ENCODE measurements at places on chromosomes 5 and 9.

- DNase-seq, result no peak
Observed at GRCh38 chr5:128264564-128265360, 181.2 kb downstream of the SLC12A2 start.

- no peak for DNase-seq
Observed at GRCh38 chr9:116365056-116365471, 211.5 kb downstream of the PAPPA start.

- DNase-seq, result no peak
Observed at GRCh38 chr9:109297899-109298298, 23.0 kb downstream of the EPB41L4B start.

GRCh38 chr9:87138128-87139040 lies 191.1 kb upstream of the GAS1 start:
- DNase-seq, result no peak

DNA sequence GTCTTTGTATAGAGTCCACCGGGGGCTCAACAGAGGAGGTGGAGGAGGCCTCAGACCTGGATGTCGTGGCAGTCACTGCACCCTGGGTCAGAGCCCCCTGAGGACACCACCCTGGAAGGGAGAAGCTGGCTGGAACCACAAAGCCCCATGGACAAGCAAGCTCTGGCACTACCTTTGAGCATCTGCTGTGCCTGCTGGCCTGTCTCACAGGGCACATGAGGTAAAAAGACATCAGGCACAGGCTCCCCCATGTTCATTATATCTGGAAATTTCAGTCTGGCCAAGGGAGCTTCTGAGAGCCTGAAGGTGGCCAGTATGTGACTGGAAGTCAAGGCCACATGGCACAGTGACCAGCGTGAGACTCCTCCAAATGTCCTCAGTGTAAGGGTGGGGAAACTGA lies 22.9 kb downstream of the KCNMB1 start:
- no peak for DNase-seq

DNA sequence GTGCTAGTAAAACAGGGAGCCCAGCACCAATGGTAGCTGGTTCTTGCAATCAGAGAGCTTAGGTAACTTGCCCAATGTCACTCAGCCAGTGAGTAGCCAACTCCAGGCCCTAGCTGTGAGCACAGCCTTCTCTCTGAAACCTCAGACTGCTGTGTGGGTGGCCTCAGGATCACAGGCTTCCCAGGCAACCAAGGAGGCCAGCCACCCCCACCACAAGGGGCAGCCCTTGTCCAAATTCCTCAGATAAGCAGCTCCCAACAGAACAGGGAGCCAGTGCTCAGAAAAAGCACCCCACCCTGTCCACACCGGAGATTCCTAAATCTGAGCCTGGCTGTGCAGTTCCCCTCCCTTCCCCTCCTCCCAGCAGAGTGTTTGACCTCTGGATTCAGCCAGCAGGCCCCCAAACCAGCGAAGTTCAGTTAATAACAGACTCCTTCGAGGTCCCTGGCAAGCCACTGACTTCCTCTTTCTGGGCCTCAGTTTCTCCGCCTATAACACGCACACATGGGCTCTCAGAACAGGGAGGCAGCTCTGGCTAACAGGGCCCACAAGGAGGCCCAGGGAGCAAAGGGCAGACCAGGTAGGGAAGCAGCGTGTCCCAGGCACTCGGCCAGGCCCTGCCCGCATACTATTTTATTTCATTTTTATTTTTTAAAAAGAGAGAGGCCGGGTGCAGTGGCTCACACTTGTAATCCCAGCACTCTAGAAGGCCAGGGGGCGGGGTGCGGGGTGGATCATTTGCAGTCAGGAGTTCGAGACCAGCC lies 2.7 kb downstream of the EEIG1 start:
- no peak for DNase-seq

GRCh38 chr9:106102821-106103220 lies 408.5 kb downstream of the TMEM38B start:
- DNase-seq, result no peak

DNA sequence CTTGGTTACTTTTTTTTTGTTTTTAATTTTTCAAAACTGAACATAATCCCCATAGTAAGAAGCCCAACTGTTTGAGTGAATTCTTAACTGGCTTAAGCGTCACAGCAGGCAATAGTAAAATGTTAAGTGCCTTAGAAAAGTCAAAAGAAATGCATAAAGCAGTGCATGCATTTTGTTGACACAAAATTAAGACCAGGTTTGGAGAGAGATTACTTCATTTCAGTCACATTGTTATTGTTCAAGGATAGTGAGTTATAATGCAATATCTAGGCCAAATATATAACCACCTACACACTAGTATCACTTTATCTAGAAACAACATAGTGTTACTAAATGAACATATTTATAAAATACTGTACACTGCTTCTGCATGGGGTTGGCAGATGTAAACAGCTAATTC lies 116.9 kb upstream of the KLF9 start:
- no peak for DNase-seq

DNA sequence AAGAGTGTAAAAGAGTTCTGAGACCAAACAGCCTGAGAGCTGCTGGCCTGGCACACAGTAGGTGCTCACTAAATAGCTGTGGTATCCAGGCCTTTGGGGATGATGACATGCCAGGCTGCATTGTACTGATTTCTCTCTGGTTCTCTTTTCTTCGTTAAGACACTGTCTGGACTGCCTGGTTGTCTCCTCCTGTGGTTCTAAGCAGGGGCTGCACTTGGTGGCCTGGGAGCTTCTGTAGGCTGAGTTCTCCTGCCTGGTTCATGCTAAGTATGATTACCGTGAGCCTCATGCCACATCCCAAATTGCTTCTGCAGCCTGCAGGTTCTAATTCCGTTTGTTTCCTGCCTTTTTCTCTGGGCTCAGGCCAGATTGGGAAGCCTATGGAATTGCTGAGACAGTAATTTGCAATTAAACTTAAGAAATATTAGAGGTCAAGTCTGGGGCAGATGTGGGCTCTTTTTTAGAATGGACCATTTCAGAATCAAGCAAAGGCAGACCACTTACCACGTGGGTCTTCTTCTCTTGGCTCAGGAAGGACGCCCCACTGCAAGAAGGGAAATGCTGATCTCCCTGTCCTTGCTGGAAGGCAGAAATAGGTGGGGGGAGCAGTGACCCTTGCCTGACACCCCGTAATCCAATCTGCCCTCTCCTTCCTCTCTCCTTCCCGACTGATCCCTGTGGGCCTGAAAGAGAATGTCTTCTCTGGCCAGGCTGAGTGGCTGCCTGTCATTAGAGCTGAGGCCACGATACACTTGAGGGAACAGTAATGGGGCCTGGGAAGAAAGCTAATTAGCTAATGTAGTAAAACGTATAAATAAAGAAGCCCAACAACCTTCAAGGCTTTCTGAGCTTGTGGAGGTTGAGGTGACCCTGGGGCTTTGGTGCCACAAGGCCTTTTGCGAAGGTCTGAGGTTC lies 21.9 kb upstream of the BOD1 start:
- DNase-seq, result no peak

DNA sequence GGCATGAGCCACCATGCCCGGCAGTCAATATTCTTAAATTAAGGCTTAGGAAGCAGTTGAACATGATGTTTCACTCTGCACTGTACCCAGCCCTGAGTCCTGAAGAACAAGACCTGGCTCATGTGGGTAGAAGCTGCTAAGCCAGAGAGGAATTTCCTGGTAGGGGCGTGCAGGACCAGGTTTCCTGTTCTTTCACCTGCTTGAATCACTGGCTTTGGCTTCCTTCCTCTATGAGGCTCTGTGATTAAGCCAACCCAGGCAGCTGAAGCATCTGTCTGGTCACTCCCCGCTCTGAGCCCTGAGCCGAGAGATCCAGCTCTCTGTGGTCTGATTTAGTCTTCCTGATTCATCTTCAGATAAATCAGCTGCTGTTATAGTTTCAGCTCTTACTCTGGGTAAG lies 29.1 kb downstream of the CFAP77 start:
- no peak for DNase-seq

DNA sequence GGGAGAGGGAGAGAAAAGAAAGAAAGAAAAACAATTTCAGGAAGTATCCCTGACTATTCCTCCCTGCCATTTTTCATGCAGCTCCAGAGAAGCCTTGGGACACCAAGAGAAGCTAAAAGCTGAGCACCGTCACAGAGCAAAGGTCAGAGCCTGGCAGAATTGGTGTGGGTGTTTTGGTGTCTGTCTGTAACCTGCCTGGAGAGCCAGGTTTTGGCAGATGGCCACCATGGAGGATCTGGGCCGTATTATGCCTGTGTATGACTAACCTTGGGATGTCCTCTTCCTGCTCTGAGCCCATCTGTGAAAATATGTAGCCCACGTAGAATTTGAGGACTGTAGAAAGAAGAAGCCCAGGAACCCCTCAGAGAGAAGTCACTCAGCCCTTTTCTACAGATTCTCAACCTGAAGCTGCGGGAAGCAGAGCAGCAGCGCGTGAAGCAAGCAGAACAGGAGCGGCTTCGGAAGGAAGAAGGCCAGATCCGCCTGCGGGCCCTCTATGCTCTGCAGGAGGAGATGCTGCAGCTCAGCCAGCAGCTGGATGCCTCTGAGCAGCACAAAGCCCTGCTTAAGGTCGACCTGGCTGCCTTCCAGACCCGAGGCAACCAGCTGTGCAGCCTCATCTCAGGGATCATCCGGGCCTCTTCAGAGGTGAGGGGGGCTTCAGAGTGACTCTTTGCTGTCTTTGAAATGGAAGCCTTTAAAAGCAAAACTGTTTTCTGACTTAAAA lies 18.8 kb downstream of the GLE1 start:
- no peak for DNase-seq
